AG04450 (cell line): ENCODE measurements at places on chromosomes 3 and 15.

GRCh38 chr3:59566481-59566975 is 516.7 kb upstream of the CFAP20DC start:
- DNase-seq: no peak

- no peak for DNase-seq
Observed at GRCh38 chr3:123576122-123576521, 8.7 kb downstream of the HACD2 start.

DNA sequence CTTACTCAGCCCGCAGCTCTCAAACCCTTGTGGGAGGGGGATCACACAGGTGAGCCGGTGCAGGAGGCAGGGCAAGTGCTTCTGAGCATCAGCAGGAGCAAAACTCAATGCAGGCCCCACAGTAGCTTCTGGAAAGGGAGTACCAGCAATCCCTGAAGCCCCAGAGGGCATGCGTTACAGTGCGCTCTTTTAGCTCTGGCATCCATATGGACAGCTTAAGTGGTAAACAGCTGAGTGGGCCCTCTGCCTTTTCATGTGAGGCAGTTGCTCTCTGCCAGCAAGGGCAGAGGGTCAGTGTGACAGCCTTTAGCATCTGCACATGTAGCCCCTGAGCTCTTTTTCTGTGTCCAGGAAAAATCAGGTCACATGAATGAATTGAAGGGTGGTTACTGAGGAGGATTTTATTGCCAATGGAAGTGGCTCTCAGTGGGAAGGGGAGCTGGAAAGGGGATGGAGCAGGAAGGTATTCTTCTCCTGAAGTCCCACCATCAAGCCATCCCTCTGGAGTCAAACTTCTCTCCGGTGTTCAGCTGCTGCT is 464.3 kb upstream of the THRB start:
- no peak for DNase-seq

- DNase-seq: no peak
Observed at GRCh38 chr3:14849638-14850230, 31.0 kb downstream of the FGD5 start.

DNA sequence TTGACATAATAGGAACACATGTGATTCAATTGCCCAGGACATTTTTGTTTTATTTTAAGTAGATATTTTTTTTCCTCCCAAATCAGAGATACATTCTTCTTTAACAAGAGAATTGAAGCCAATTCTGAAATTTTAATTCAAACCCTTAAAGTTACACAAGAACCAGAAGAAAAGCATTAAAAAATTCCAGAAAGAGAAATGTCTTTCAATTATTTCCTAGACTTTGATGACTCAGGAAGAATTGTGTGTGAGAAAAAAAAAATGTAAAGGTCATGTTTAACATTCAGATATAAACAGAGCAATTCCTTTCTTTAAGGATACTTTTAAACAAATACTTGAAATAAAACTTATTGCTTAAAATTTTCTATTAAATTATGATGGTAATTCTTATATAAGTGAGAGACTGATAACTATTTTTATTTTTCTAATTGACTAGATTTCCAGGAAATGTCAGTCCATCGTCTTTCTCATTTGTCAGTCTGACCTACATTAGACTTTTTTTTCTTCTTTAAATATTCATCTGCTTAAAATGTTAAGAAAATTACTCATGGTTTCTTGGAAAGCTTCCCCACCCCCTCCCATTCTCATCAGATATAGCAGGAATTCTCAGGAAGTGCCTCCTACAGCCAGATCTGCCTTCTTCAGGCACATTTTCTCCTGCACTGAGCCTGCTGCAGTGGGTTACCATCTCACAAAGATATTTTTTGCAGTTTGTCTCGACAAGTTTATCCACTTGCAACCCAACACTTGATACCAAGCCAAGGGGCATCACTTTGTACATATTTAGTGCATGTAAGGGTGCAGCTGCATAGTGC is 261.8 kb upstream of the CBLB start:
- DNase-seq: peak; percentile 41
